ENCODE measurements at places on chromosomes 2 and 18.
A peak's percentile ranks its signal among the peaks of the same experiment; 100 is the strongest.

DNA sequence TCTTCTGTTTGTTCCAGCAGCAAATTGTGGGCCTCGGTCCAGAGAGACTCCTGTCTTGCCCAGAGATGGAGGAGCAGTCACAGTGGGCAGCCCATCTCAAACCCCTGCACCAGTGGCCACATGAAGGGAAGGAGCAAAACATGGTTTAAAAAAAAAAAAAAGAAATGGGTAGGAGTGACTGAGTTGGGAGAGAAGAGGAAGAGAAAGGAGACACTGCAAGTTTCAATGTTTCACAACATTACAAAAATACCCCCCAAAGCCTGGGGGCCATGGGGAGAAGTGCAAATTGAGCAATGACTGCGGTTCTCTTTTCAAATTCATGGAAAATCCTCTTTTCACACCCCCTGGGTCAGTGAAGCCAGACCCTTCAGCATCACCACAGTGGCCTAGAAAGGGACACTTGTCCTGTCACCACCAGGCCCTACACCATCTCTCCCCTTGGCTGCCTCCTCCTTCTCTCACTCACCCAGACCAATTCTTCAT, 117.1 kb downstream of the ZFP36L2 start:
- peak; percentile 22 for DNase-seq

DNA sequence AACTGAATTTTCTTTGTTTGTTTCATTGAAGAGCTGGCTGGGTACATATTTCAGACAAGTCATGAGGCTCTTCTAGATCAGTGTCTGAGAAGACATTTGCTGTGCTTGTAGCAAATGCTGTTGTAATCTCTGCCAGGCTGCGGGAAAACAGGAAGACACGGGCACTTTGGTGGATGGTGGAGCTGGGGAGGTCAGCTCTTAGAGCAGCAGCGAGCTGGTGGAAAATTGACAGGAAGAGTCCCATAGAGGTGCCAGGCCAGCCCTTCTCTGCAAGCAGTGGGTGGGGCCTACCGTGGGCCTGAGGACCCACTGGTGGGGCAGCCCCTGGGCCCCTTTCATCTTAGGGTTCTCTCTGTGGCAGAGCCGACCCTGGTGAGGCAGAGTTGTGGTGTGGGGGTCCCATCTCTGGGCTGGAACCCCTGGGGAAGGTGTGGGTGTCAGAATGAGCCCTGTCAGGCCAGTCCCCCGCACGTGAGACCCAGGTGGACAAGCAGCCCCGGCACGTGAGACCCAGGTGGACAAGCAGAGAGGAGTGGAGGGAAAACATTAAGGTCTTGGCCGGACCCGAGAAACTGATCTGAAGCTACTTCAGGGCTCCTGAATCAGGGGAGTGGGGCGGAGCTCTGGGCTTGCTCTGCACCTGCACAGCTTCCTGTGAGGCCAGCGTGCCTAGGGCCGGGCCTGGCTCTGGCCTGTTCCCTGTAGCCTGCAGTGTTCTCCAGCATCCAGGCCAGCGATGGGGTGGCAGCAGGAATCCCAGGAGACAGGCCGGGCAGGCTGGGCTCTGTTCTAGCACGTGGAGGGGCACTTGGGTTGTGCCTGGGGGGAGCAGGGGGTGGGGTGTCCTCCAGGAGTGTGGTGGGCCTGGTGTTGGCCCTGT, 273.5 kb upstream of the HDAC4 start:
- DNase-seq = no peak

DNA sequence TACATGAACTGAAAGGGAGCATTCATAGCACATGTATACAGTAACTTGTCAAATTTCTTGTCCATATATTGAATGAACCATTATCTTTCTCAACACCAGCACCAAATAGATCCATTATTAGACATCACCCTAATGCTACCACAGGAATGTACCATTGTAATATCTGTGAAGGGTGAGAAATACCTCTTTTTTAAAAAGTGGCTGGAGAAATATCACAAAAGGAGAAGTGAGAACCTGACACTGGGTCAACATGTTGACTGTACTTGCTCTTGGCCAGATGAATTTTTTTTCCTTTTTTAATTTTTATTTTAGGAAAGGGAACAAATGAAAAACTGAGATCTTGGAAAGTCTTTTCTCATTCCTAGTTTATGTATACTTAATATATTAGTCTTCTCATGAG, 63.5 kb downstream of the CAVIN2 start:
- DNase-seq = no peak

DNA sequence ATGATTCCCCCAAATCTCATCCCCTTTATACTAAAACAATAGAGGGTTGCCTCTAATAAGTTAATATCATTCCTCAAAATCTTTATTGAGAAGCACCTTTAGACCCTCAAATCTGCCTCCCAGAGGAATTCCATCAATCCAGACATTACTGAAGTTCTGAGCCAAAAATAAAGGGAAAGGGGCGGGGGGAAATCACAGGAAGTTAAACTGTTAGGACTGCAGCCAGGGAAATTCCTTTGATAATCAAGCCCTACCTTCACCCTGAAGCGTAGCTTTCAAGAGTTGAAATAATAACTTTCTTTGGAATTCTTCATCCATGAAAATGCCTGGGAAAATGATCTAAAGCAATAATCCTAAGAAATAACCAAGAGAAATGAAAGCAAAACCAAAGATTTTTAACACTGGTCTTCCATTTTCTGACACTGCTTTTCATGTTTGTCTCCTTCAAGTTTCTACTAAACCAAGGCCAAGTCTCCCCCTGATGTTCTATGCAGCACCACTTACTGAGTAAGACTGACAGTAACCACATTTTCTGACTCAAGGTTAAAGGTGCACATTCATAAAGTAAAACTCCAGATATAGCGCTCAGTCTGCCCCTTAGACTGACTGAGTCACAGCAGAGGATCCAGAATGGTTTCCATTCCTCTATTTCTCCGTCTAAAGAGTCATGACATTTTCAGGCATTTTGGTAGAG, 78.2 kb downstream of the TCF4 start:
- no peak for DNase-seq

DNA sequence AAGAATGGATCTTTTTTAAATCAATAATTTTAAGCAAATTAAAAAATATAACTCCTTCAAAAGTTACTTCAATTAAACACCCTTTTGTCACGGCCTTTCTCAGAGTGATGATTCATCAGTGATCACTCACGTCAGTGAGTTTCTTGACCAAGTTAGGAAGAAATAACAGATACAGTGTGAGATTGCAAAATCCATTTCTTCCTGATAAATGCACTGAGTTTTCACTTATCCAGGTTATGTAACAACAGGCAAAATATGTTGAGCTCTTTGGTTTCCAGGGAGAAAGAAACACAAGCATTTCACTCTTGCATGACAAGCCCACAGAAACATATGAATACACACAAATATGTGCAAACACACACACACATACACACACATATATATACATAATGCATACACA, 195.9 kb upstream of the CYRIA start:
- no peak for DNase-seq

GRCh38 chr2:239298116-239298804, 102.6 kb downstream of the HDAC4 start:
- peak; percentile 16 for DNase-seq

- no peak for DNase-seq
These were observed 51.4 kb upstream of the MAP4K3 start for GRCh38 chr2:39488450-39488849.

DNA sequence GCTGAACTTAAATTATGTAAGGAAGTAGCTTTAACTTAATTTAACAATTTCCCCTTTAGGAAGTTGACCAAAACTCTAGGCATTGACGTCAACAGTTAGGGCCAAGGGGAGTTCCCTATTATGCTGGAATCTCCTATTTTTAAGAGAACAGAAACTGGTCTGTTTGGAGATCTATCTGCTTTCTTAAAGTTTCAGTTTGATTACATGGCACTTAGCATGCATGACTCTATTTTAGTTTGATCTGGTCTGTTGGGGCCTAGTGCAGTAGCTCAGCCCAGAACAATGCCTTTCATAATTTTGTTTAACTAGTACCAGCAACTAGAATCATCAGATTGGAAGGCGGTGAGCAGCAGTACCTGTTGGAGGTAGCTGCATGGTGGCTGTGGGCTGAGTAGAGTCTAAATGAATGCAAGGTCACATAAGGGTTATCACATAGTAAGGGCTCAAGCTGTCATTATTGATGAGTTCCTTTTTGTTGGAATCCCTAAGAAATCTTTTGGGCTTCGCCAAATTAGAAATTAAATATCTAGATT, 60.5 kb upstream of the ZNG1B start:
- DNase-seq = no peak
